NCI-H187 (cell line): ENCODE measurements at places on chromosomes 7 and 10.

DNA sequence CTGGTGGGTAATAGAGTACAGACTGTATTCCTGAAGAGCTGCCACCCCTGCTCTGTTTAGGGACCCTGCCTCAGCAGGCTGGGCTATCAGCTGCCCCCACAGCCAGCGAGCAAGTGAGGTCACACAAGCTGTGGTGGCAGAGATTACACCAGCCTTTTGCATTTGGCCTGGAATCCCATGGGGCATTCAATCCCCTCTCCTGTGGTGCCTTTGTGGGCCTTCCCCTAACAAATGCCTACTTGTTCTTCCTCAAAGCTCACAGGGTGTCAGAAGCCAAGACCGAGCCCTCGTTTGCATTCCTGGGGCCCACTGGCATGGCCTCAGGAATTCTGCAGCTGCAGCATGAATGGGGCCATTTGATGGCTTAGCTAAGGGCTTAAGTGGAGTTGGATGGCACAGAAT is 212.7 kb upstream of the PHYHIPL start:
- DNase-seq: no peak

GRCh38 chr10:75375838-75376237 is 25.7 kb downstream of the ZNF503 start:
- no peak for DNase-seq

DNA sequence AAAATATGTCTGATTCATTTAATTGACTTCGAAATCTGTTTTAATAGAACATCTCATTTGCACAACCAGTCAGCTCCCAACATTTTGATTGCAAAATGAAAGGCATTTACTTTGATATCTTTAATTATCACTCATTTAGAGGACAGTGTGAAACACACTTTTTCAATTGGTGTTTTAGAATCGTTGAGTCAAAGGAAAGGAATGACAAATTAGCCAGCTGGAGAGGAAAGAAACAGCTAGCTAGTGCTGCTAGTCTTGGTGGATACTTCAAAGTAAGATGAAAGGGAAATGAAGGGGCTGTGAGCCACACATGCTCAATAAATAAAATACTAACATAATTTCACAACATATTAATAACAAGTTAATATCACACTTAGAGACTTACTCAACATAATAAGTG is 570.2 kb downstream of the PHTF2 start:
- no peak for DNase-seq

DNA sequence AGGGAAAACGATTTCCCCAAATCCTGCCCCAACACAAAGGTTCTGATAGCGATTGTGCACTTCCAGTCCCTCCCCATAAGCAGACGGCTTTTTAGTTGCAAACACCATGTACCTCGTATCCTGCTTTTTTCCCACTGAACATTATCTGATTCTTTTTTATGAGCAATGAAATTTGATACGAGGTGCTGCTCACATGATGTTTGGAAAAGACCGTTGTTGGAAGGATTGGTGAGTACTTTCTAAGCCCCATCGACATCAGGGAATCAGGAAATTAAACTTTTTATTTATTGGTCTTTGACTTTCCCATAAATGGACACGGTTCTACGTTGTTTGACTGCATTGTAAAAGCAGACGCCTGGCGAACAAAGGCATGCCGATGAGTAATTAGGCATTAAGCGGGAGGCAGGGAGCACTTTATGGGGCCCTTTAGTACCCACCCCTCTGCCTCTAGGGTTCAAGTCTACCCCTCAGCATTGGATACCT is 49.4 kb downstream of the TEX36 start:
- DNase-seq: no peak

DNA sequence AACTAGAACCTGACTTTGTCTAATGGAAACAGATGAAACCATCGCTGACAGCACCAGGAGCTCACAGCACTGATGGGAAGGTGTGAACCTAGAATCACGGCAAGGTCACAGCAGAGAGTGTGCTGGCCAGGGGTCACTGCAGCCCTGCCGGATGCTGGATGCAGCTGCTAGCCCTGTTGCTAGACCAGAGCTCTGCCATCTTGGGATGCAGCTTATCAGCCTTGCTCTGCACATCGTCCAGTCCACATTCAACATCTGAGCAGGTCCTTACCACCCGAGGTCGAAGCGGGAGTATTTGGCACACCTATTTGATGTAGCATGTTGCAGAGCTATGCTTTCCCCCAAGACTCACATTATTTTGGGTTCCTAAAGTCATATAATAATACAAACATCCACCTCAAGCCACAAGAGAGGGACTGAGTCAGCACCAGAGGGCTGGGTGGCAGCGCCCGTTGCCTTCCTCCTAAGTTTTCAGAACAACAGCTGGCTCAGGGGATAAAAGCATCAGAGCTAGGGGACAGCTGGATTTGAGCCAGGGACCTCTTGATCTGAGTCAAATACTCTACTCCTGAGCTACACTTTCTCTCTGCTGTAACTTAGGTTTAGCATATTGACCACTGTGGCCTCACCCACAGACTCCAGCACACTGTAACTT is 135.3 kb downstream of the ZNF467 start:
- DNase-seq: no peak

DNA sequence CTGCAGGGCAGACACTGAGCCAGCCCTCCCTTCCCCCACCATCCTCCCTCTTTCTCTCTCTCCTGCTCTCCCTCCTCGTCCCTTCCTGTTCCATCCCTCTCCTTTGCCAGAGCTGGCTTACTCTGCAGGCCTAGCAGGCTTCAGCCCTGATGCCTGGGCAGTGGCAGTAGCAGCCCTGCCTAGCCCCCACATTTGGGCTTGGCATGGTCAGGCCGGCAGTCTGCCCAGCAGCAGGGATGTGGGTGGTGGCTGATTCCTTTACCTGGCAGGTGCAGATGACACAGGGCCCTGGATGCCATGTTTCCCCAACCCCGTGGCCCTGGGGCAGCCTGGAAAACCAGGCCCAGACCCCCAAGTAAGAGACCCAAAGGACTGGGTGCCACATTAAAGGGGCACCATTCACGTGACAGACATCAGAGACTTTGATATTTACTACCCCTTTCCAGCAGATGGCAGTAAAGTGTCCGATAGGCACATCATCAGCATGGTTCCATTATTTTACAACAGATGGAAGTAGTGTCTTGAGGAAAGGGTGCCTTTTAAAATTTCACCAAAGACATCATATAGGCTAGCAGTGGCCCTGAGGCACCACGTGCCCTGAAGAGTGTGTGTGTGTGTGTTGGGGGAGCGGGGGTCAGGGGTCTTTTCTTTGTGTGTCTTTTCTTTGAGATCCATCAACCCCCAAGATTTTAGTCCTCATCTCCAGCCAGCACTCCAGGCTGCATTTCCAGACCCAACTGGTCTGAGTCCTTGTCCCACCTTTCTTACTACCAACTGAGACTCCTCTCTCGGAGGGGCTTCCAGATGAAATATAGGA is 5.9 kb downstream of the KCP start:
- no peak for DNase-seq

DNA sequence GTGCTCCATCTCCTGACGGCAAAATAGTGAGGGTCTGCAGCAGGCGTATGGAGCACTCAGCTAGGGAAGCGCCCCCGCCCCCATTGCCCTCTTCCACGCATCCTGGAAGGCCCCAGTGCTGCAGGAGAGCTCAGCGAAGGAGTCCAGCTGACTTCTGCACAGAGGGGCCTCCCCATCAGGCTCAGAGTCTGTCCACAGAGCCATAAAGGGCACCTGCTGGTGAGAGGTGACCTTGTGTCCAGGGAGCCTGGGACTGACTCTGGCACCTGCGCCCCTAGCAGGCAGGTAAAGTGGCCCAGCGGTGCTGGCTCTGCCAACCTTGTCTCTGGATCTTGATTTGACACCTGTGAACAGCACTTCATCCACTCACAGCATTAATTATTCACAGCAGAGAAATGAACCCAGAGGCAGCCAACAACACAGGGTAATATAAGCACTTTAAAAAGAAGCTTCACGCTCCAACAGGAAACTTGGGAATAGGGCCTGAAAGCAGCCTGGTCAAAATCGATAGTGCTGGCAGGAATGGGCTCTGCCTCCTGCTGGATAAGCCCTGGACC is 59.6 kb downstream of the VOPP1 start:
- DNase-seq: no peak

DNA sequence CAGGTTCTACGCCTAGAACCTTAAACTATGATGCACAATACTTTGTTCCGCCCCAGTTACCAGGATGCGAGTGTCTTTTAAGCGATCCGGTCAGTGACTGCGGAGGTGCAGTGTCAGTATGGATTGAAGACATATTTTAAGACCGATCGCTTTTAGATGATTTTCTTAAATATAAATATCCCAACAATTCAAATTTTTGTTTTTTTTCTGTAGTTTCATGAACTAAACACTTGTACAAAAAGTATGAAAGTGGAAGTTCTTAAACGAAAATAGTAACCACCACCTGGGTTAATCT is 835 bp downstream of the COMMD3 start:
- DNase-seq: no peak

GRCh38 chr10:128551475-128551874 is 425.3 kb upstream of the MKI67 start:
- no peak for DNase-seq

GRCh38 chr10:50367732-50368131 is 116.4 kb upstream of the ASAH2 start:
- DNase-seq: no peak

DNA sequence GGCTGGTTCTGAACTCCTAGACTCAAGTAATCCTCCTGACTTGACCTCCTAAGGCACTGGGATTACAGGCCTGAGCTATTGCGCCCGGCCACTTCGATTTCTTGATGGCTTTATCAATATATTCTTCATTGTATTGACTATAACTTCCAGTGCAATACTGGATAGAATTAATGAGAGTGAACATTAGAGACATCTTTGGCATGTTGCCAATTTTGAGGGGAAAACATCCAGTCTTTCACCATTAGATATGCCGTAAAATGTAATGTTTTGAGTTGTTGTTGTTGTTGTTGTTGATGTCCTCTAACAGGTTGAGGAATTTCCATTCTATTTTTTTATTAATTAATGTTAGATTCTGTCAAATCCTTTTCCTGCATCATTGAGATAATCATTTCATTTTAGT is 578.9 kb downstream of the ZWINT start:
- no peak for DNase-seq

DNA sequence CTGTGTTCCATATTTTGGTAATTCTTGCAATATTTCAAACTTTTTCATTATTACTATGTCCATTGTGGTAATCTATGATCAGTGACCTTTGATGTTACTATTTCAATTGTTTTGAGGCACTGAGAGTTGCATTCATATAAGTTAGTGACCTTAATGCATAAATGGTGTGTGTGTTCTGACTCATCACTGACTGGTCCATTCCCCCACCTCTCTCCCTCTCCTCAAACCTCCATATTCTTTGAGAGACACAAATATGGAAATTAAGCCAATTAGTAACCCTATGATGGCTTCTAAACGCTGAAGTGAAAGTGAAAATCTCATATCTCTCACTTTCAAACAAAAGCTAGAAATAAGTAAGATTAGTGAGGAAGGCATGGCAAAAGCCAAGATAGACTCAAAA is 739.6 kb downstream of the CCSER2 start:
- DNase-seq: no peak

GRCh38 chr10:12638781-12639180 is 289.4 kb downstream of the CAMK1D start:
- no peak for DNase-seq

DNA sequence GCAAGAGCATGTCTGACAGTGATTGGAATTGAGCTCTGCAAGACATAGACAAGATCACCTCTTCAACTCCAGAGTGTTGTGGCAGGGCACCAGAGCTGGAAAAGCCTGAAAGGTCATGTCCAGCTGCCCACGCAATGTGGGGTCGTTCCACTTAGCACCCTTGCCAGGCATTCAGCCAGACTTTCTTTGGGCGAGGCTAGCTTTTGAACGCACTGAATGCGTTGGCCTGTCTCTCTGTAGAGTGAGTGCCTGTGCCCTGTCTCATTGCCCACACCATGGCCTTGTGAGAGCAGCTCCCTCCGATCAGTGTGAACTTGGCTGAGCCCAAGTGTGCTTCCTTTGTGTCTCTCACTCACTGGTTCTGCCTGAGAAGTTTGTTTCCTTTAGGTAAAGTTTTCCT is 23.3 kb downstream of the UBTD1 start:
- DNase-seq: no peak

DNA sequence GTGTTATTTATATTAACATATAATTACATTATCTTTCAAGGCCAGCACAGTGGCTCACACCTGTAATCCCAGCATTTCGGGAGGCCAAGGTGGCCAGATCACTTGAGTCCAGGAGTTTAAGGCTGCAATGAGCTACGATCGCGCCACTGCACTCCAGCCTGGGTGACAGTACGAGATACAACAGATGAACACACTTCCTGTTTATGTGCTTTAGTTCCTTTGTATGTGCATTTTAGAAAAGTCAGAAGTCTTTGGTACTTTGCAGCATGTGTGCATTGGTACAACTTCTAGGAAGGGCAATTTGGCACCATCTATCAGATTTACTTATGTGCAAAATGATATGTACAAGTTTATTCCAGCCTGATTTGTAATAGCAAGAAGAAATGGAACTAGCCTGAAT is 13.3 kb downstream of the SLC35G1 start:
- no peak for DNase-seq

GRCh38 chr7:112103246-112103645 is 103.0 kb downstream of the DOCK4 start:
- no peak for DNase-seq
